NCI-H2171 (cell line): ENCODE measurements at places on chromosomes 1 and 21.

- no peak for DNase-seq
These were observed 4.5 kb downstream of the TRAF5 start for GRCh38 chr1:211331011-211331709.

DNA sequence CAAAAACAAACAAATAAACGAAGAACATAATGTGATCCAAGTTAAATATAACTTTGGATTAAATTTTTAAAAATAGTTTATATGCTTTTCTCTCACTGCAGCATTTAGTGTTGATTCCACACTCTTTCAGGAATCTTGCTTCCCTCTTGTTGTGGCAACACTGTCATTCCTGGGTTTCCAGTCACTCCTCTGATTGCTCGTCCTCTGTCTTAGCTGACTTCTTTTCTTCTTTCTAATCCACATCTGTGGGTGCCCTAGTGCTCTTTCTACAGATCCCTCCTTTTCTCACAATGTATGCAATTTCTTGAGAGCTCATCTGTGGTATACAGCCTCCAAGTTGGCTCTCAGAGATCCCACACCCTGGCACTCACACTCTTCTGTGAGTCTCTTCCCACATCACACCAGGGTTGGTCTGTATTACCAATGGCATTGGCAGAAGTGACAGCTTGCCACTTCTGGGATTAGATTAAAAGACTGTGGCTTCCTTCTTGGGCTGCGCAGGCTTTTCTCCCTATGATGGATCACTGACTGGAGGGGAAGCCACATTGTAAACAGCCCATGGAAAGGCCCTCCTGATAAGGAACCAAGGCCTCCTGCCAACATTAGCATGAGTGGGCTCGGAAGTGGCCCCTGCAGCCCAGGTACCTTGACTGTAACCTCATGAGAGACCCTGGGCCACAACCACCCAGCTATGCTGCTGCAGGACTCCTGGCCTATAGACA lies 11.5 kb upstream of the MYOC start:
- DNase-seq: no peak

DNA sequence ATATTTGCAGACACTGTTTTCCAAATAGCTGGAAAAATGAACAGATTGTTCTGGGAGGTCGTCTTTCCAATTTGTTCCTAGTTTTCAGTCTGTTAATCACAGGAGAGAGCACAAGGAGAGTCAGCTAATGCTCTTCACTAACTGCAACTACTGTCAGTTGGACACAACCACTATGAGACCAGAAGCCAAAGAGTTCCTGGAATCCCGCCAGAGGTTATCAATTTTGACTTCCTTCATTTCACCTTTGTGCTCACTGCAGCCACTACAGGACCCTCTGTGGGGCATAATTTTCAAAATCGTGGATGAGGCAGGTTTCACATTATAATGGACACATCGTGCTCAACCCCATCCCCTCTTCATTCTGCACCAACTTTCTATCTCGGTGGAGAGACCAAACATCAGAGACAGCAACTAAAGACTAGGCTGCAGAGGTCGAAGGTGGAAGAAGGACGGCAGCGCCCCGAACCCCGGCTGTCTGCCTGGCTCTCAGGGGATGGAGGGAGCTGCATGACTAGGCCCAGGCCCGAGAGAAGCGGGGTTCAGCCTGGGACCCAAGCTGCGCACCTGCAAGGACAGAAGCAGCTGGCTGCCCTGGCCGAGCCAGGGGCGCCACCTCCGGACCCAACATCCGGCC lies 602 bp downstream of the KIAA0319L start:
- no peak for DNase-seq

- DNase-seq: no peak
These were observed 49.6 kb downstream of the TSEN15 start for GRCh38 chr1:184101141-184101540.
